ENCODE measurements at places on chromosomes 4 and X.

DNA sequence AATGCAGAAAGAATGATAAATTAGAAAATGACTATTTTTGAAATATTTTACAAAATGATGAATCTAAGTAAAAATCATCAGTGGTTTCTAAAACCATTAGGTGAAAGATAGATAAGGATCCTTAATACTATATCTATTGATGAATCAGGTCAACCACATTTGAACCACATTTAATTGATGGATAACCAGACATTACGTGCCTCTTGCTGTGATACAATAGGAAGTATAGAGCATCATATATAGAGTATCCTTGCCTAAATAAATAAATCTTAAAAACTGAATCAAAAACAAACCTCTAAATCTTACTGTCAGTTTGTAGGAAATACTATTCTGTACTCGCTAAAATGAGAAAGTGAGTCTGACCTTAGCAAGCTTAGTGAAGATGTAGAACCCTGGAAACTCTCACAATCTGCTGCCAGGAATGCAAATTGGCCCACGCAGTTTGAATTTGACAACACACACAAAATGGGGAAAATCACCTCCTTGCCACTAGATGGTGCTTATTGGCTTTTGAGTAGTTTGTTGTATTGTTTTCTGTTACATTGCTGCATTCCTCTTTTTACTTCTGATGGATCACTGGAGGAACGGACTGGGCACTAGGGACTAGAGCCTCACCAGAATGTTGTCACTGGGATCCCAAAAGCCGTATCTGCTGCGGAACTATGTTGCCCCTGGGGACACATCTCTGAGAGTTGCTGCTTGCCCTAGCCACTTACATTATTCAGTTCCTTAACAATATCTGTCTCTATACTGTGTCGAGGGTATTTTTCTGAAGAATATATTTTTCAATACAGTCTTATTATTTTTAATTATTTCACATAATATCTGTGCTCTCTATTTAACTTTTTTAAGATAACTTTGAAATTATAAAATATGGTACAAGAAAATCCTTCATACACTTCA lies 25.4 kb upstream of the SLAIN2 start:
- peak; percentile 1 for DNase-seq

- no peak for DNase-seq
These were observed at the start of gene RPS6KA6 for GRCh38 chrX:84187533-84188319. TSS of gene RPS6KA6 (minus strand) at chrX:84188199. CDS start at chrX:84187899, 300 bp downstream.

DNA sequence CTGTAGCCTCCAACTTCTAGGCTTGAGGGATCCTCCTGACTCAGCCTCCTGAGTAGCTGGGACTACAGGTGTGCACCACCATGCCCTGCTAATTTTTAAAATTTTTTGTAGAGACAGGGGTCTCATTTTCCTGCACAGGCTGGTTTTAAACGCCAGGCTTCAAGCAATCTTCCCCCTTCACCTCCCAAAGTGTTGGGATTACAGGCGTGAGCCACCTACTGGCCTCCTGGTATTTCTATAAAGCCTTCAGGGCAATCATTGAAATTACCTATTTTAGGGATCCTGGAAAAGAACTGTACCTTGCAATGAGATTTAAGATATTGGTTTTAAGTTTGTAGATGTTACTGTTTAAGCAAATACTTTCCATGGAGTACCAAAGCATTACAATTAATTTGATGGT lies 13.5 kb upstream of the PLS3 start:
- no peak for DNase-seq

- DNase-seq, result no peak
These were observed 3.0 kb downstream of the GPC4 start for GRCh38 chrX:133412246-133412645.

GRCh38 chr4:87442889-87443288 lies 20.5 kb downstream of the NUDT9 start:
- no peak for DNase-seq

DNA sequence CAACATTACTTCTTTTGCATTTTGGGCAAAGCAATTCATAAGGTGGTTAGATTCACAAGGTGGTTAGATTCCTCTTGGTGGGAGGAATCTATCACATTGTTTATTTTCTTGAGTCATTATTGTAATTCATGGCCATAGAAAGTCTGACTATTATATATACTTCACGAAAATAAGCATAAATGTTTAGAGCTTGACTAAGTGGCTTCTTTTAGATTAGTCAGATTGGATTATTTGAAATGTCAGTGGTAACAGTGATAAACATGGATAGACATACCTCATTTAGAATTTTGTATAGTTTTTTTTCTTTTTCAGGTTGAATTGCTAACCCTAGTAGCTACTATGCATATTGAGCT lies 24.9 kb upstream of the DYNLT3 start:
- no peak for DNase-seq

DNA sequence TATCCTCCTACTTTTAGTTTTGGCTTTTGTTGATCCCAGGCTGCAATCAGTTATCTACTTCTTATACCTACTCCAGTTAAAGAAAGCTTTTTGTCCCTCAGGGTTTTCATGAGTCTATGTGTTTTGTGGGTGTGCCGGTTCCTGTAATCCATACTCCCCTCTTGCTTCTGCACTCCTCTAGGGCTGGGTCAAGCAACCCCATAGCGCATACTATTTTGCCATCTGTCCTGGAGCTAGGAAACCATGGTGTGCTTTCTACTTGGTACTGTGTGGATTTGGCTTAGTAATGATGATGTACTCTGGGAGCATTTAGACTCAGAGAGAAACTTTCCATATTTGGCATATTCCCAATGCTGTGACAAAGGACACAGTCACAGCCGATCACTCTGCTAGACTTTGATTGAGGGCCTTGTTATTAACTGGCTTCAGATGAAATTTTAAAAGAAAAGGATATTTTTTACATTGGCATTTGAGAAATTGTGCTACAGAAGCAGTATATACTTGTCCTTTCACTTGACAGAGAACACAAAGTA lies 86.1 kb upstream of the GRXCR1 start:
- DNase-seq, result no peak

DNA sequence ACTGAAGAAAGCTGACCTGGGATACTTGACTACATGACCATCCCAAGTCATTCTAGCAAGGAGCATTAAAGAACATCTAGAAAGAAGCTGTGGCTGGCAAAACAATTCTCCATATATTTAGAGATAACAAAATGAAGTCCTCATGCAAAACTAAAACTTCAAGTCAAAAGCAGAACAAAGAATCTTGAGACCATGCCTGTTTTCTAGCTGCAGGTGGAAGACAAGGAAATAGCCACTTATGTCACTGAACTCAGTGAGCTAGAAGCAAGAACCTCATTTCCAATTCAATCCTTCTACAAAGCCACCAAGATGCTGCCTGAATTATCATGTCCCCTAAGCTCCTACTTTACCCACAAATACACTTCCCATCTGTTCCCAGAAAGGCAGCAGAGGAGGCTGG lies 13.8 kb downstream of the USP46 start:
- no peak for DNase-seq

GRCh38 chr4:101156619-101157310 lies 190.6 kb downstream of the PPP3CA start:
- DNase-seq, result no peak

DNA sequence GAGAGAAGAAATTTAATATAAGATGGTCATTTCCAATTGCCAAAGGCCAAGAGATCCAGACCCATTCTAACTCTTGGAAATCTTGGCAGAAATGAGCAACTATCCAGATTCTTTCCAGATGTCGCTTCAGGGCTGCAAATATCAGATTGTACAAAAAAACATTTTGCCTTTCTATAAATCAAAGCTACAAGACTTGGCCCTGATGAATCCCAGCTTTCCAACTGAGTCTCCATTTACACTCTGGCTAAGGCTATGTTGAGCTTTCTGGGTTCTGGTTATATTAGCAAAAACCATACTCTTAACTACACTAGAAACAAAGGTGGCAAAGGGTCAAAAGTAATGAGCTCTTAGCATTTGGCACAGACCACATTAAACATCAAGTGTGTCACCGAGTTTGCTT lies 345.8 kb downstream of the OPHN1 start:
- no peak for DNase-seq

- no peak for DNase-seq
These were observed 99.0 kb downstream of the HMX1 start for GRCh38 chr4:8772499-8773123.

GRCh38 chr4:101993842-101994775 lies 203.6 kb downstream of the BANK1 start:
- DNase-seq, result no peak

GRCh38 chr4:2813446-2814405 lies 20.8 kb downstream of the SH3BP2 start:
- DNase-seq, result no peak

DNA sequence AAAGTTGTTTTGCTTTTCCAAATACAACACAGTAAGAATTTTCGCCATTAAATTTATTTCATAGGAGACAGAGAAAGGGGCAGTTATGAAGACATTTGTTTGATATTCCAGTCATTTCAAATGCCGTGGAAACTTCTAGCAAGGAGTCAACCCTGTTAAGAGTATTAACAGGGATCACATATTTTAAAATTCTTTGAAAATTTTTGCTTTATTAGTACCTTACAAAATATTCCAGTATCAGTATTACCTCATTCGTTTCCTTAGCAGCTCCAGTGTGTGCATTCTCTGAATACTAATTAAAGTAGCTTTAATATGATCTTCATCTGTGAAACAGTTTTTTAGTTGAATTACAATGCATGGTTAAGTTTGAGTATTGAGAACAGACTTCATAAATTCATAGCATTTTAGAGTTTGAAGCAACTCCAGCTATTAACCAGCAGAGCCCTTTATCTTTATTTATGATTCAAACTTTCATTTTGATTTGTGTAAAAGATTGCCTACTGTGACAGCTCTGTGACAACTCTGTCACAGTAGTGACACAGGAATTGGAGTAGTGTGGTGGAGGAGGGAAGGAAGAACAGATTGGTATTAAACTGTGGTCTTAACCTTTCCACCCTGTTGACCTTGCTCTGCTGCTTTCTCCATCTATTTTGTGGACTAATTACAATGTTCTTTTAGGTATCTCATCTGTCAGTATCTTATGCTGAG lies 86.3 kb downstream of the PDLIM5 start:
- DNase-seq, result no peak

GRCh38 chr4:137125011-137125410 lies 407.3 kb downstream of the PCDH18 start:
- DNase-seq, result peak; percentile 27

GRCh38 chr4:33302321-33302720 lies 2582.2 kb downstream of the PCDH7 start:
- DNase-seq, result no peak

DNA sequence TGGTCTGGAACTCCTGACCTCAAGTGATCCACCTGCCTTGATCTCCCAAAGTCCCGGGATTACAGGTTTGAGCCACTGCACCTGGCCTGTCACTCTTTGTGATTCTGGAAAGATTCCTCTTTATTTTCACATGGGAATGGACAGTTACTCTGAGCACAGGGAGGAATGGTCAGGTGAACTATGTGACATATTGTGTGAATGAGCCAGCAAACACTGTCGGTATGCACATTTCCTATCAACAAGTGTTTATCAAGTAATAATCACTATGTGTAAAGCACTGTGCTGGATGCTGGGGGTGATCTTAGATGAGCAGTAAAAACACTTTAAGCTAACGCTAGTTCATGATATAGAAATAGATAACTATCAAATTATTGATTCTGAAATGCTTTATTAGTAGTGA lies 97.5 kb downstream of the LIMCH1 start:
- no peak for DNase-seq

DNA sequence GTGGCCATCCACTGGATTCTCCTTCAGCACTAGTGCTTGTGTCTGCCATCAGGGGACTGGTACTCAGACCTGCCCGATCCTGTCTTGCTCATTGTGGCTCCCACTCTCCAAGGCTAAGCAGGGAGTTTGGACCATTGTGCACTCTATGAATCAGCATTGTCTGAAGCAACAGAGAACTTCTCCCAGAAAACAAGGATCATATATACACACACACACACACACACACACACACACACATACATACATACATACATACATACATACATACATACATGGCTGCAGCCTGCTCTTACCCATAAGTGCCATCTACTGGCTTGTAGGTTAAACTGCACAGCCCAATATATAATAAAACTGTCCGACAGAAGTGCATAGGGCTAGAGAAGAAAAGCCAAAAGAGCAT lies 345.3 kb upstream of the LCORL start:
- DNase-seq, result peak; percentile 7

- no peak for DNase-seq
These were observed 44.9 kb upstream of the TXK start for GRCh38 chr4:48178931-48179330.

- DNase-seq, result no peak
These were observed 42.8 kb downstream of the ZNF81 start for GRCh38 chrX:47879463-47879862.

GRCh38 chr4:118817178-118817930 lies 18.6 kb downstream of the SEC24D start:
- no peak for DNase-seq

DNA sequence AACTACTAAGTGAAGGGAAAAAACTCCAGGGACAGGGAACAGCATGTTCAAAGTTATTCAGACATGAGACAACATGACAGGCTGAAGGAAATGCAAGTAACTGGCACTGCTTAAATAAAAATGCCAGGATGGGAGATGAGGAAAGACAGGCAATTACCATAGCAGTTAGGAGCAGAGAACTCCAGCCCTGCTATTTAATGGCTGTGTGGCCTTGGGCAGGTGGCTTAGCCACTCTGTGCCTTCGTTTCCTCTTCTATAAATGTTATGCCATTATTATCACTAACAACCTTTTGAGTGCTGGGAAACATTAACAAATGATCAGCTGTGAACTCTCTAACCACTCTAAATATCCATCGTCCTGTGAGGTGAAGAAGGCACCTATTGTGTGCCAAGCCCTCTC lies 32.7 kb downstream of the PROM1 start:
- no peak for DNase-seq

- DNase-seq, result peak; percentile 1
These were observed 241.4 kb upstream of the GALNT7 start for GRCh38 chr4:172927096-172927814.

DNA sequence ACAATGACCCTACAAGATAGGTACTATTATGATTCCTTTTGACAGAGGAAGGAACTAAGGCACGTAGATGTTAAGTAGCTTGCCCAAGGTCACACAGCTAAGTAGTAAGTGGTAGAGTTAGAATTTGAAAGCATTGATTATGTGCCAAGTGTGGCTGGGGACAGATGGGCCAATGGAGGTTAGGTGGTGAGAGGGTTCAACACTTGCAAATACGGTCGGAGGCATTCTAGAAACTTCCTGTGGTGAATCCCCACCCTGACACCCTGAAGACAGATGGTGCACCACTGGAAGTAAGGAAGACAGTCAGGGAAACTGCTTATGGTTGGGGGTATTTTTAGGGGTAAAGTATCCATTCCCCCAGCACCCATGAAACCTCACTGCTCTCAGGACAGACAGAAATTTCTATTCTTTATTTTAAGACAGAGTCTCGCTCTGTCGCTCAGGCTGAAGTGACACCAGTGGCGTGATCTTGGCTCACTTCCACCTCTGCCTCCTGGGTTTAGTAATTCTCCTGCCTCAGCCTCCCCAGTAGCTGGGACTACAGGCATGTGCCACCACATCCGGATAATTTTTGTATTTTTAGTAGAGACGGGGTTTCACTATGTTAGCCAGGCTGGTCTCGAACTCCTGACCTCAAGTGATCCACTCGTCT lies 142.5 kb downstream of the RASL11B start:
- no peak for DNase-seq

GRCh38 chr4:24262616-24263015 lies 321.7 kb downstream of the DHX15 start:
- DNase-seq, result no peak

GRCh38 chr4:151804821-151805220 lies 44.0 kb upstream of the GATB start:
- DNase-seq, result no peak

Data from NCI-H1048 (cell line).